ENCODE measurements at places on chromosomes 12 and 14.

- DNase-seq = no peak
Observed at GRCh38 chr14:32622742-32623141, 293.6 kb downstream of the AKAP6 start.

- no peak for DNase-seq
Observed at GRCh38 chr14:57389646-57390036, 745 bp upstream of the NAA30 start.

DNA sequence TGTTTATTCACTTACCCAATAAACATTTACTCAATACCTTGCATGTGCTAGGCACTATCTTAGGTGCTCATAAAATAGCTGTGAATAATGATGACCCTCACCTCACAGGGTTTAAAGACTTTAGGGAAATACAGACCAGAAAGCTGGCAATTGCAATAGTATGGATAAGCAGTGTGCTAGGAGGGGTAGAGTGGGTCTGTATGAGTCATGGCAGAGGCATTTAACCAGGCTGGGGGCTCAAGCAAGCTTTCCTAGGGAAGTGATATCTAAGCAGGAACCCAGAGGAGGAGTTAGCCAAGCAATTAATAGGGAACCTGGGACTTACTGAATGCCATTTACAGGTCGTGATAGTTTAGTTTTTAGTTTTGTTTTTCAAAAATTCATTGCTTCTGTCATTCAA is 123.9 kb upstream of the CCDC198 start:
- no peak for DNase-seq

- no peak for DNase-seq
Observed at GRCh38 chr12:125187148-125187745, 122.0 kb downstream of the AACS start.
